Germinal center (tissue), 1 donor: ENCODE measurements at places on chromosomes 2 and 18.

DNA sequence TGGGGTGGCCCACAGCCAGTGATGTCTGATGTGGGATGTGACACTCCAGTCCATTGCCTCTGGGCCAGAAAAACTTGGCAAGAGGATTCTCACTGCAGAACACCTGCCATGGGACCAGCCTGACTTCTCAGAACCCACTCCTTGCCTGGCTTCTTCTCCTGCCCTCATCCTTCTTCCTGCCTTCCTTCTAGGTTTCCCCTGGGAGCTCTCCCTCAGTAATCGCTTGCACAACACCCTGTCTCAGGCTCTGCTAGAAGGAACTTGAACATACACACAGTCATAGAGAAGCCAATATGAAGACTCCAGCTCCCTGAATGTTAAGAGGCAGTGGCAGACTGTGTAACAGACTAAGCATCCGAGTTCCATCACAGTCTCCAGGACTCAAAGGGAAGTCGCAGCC is 4.3 kb upstream of the COL6A3 start:
- DNase-seq, result no peak

DNA sequence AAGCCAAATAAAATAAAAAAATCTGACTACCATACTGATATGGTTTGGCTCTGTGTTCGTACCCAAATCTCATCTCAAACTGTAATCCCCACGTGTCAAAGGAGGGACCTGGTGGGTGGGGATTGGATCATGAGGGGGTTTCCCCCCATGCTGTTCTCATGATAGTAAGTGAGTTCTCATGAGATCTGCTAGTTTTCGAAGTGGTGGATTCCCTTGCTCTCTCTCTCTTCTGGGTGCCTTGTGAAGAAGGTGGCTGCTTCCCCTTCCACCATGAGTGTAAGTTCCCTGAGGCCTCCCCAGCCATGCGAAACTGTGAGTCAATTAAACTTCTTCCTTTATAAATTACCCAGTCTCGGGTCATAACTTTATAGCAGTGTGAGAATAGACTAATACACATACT is 123.8 kb upstream of the WDSUB1 start:
- no peak for DNase-seq

- DNase-seq, result no peak
Observed at GRCh38 chr2:38907743-38908562, 18.3 kb downstream of the ARHGEF33 start.

DNA sequence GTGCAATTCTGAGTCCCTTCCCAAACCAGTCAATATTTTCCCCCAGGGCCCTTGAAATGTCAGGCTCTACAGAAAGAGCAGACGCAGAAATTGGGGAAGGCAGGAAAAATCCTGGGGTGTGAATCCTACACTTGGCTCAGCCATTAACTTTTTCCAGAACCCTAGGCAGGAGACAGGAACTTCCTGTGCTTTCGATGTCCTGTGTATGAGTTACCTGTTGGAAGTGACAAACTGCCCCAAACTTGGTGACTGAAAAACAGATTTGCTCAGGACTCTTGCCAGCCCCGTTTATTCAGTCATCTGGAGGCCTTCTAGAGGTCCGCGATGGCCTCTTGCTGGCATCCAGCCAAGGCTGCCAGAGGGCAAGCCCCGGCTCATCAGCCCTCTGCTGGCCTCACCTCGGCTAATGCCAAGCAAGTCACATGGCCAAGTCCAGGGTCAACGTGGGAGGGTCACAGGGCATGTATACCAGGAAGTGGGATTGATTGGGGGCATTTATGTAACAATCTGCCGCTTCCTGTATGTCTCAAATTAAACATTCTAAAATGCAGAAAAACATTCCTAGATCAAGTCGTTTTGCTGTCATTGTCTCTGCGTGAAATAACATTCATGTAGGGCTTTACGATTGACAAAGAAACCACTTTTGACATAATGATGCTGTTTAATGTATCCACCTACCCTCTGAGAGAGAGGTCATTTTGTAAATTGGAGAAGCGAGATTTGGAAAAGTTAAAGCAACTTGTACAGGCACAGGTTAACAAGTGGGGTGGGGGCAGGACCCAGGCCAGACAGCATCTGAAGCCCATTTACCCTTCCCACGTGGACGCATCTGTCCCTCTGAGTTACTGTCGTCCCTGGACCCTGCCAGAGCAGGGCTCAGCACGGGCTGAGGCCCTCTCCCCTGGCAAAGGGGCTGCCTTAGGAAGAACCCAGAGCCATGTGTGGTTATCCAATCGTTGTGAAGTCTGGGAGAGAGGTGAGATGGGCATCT is 179.4 kb downstream of the INHBB start:
- no peak for DNase-seq

- no peak for DNase-seq
Observed at GRCh38 chr18:11279461-11279860, 130.1 kb upstream of the PIEZO2 start.

DNA sequence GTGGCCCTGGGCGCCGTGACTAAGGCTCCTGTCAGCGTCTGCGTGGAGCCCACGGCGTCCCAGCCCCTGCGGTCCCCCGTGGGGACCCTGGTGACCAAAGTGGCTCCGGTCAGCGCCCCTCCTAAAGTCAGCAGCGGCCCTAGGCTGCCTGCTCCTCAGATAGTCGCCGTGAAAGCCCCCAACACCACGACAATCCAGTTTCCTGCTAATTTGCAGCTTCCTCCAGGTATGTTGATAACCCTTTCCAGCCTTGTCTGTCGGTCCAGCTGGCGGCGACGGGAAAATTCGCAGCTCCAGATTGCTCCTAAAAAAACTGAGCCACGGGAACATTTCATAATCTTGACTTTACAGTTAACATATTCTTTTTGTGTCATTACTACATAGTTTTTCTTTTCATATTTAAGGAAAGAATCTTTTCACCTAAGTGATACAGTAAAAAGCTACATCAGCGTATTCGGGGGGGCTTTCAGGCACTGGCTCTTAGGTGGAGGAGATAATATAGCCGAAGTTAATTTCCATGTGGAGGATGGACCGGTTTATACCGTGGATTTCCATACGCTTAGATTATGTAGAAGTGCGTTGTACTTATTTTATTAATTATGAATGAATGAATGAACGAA is 916 bp downstream of the TAF4B start:
- no peak for DNase-seq

- DNase-seq, result peak; percentile 38
Observed at GRCh38 chr18:25350489-25351251, 1.3 kb downstream of the ZNF521 start.

DNA sequence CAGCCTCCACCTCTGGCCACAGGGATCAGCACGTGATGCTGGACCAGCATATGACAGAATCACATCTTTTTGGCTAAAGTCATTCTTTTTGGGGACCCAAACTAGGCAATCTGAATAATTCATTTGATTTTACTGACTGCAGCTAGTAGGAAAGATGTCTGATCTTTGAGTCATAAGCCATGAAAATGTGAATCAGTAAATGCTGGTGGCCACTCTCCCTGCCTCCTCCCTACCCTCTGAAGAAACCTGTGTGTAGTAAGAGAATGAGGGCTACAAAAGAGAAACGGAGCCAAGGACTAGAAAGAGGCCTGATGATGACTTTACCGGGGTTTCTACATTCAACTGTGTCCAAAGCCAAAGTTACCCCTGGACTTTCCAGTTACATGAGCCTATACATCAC is 10.1 kb upstream of the LRPPRC start:
- no peak for DNase-seq

DNA sequence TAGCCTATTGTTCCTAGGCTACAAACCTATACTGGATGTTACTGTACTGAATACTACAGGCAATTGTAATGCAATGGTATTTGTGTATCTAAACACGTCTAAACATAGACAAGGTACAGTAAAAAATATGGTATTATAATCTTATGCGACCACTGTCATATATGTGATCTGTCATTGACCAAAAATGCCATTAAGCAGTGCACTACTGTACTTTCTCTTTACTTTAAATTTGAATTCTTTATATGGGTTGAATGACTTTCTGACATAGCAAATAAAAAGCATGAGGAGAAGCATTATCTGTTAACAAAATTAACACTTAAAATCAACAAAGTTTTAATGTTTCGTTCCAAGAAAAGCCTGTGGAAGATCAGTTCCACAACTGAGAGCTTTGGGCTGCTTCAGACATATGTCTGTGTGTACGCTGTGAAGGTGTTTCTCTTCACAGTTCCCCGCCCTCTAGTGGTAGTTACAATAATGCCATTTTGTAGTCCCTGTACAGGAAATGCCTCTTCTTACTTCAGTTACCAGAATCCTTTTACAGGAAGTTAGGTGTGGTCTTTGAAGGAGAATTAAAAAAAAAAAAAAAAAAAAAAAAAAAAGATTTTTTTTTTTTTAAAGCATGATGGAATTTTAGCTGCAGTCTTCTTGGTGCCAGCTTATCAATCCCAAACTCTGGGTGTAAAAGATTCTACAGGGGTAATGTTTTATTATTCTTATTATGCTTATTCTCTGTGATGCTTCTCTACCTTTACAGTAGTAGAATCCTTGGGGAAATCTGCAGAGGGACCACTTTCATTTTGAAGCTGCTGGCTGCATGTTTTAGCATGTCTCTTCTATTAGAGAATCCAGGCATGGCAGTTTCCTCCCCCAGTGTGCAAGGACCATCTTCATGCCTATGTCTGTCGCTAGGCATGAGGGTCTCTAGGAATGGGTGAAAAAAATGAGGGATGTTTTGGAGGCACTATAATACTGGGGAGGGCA is 54.5 kb downstream of the SCN2A start:
- DNase-seq, result peak; percentile 58

DNA sequence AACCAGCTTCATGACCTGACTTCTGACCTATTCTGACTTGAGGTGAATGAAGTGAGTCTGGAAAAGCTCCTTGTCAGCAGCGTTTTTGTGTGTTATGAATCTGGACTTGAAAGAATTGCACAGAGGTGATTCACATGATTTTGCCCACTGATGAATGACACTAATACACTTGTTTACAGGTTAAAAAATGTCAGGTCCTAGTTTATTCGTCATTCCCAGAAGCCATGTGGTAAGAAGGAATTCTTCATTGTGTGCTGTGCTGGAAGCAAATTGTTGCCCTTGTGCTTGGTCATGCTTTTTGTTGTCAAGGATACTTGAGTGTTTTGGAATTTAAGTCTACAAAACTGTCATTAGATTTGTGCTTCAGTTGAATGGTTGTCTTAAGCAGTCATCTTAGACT is 15.5 kb downstream of the SEC11C start:
- no peak for DNase-seq

- DNase-seq, result no peak
Observed at GRCh38 chr2:240786871-240787311, 33.1 kb downstream of the KIF1A start.

DNA sequence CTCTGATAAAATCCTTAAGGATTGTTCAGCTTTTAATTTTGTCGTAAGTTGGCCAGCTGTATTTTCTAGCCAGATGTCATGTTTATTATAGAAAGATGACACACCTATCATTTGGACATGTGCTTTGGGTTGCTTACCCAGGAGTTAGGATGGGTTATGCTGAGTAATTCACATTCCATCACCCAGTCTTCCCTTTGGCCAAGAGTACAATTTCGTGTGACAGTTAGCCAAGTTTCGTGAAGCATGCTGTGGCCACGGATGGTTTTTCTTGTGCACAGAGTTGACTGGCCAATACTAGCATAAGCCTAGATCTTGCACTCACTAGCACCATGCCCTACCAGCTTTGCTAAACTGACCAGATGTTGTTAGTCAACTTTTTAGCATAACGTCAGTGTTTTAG is 5.8 kb downstream of the MAPRE3 start:
- DNase-seq, result no peak

- peak; percentile 15 for DNase-seq
Observed at GRCh38 chr2:54708584-54709335, 14.7 kb upstream of the EML6 start.

DNA sequence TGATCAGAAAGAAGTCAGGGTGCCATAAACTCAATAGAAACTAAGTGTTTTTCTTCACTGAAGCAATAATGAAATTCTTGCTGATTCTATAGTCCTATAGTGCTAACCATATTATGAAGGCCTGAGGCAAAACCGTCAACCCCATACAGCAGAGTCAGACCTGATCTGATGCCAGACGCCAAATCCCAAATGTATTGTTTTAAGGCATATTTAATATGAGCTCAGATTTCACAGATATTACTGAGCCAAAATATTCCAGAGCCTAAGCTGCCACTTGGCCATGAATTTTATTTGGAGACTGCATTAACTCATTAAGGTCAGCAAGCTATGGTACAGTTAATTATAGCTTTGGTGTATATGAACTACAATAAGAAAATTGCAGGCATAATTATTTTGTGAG is 53.4 kb downstream of the SCN1A start:
- DNase-seq, result no peak

- no peak for DNase-seq
Observed at GRCh38 chr2:5713101-5713500, 20.9 kb downstream of the SOX11 start.

DNA sequence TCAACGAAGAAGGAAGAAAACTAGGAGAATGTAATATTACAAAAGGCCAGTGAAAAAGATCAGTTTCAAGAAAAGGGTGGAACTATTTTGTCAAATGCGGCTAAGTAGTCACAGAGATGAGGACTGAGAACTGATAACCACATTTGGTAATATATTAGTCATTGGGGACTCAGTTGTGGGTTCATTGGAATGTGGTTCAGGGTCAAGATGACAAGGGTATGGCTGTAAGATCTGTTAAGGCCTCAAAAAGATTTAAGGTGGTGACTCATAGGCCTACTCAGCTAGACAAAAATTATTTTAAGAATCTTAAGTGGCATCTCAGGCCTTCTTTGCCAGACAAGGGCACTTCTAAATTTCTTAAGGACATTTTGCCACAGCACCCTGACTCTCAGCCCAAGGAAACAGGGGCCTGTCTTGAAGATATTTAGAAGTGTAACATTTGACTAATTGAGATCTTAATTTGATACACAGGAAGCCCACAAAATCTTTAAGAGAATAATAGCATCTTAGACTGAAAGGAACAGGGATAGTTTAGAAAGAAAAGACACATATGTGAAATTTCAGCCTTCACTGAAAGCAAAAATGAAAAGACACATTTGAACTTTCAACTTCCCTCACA is 81.3 kb downstream of the STRADB start:
- no peak for DNase-seq

DNA sequence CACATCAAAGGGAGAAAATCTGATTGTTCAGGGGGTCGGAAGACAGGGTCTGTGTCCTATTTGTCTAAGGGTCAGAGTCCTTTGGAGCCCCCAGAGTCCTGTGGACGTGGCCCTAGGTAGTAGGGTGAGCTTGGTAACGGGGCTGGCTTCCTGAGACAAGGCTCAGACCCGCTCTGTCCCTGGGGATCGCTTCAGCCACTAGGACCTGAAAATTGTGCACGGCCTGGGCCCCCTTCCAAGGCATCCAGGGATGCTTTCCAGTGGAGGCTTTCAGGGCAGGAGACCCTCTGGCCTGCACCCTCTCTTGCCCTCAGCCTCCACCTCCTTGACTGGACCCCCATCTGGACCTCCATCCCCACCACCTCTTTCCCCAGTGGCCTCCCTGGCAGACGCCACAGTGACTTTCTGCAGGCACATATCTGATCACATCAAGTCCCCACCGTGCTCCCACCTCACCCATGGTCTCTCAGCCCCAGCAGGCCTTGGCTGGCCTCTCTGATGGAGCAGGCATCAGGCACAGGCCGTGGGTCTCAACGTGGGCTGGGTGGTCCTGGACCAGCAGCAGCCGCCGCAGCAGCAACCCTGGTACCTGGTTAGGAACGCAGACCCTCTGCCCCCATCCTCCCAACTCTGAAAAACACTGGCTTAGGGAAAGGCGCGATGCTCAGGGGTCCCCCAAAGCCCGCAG is 3.8 kb downstream of the PROC start:
- DNase-seq, result no peak

GRCh38 chr2:47386551-47386950 is 16.4 kb upstream of the MSH2 start:
- no peak for DNase-seq
